ENCODE measurements at places on chromosomes 2 and 18.

GRCh38 chr2:455015-455705 lies 167.3 kb upstream of the ALKAL2 start:
- no peak for DNase-seq

- no peak for DNase-seq
Observed at GRCh38 chr2:85578243-85579180, 1.1 kb downstream of the VAMP8 start.

GRCh38 chr2:16939771-16940170 lies 274.1 kb upstream of the CYRIA start:
- DNase-seq: no peak

GRCh38 chr2:7018282-7018701 lies 101.1 kb downstream of the RNF144A start:
- DNase-seq: no peak

DNA sequence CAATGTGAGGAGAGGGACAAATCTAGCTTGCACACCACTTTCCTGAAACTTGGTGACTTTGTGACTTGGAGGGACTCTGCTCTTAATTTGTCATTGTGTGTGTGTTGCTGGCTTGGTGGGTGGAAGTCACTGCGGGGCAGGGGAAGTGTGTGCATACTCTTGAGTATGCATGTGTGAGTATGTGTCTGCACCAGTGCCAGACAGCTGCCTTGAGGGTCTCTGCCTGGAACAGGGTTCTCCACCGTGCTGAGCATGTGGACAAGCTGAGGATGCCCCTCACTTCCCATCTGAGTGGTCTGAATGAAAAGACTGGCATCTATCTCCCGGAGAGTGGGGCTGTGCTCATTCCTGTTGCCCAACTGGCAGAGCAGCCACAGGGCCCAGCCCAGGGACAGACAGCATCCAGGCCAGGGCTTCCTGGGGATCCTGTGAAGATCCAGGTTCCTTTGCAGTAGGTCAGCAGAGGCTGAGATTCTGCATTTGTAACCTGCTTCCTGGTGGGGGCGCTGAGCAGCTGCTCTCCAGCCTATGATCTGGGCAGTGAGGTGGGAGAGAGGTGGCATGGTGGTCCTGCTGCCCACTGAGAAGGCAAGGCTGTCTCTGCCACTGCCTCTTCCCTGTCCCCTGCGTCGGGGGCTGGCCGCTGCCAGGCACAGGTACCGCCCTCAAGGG lies 138.9 kb upstream of the HAAO start:
- DNase-seq: no peak

DNA sequence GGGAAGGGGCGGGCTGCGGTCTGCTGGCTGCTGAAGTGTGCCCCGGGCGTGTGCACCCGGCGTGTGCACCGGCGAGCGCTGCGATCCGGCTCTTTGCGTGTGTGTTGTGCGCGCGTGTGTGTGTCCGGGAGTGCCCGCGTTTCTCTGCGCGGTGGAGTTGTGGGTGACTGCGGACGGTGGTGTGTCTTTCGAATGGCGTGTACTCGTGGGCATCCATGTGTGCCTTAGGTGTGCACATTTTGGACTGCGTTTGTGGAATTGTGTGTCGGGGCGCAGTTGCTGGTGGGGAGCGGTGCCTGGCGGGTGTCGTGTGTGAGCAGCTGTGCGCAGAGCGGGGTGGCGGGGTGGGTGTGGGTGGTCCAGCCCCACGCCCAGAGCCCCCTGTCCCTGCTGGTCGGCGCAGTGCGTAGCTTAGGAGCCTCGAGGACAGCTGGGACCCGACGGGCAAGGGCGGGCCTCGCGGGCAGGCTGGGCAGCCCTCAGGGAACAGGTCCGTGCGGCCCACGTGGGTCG lies 533 bp downstream of the HPCAL1 start:
- DNase-seq: no peak

DNA sequence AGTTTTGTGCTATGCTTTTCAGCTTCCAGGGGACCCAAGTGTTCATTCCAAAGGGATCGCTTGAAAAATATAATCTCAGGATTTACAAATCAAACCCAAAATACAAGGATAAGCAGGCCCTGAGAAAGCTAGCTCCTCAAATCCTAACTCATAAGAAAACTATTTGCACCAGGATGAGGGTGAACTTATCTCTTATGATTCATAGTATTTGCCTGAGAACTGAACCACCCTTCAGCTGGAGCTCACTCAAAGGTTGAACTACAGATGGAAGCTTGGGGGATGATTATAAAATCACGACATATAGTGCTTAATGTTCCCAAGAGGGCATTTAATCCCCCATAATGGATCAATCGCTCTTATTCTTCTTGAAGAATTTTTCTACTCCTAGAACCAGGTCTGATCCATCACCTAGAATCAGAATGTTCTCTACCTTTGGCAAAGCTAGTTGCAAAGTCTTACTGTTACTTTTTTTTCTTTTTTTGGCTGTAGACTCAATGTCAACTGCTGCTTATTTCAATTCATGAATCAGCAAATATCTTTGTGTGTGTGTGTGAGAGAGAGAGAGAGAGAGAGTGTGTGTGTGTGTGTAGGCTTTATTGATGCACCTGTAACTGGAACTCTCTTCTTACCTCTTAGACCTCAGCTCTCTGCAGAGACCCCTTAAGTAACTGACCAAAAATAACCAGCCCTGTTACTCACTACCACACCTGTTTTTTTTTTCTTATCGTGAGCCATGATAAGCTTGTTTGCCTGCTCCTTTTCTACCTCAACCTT lies 44.8 kb downstream of the ARL4C start:
- no peak for DNase-seq

DNA sequence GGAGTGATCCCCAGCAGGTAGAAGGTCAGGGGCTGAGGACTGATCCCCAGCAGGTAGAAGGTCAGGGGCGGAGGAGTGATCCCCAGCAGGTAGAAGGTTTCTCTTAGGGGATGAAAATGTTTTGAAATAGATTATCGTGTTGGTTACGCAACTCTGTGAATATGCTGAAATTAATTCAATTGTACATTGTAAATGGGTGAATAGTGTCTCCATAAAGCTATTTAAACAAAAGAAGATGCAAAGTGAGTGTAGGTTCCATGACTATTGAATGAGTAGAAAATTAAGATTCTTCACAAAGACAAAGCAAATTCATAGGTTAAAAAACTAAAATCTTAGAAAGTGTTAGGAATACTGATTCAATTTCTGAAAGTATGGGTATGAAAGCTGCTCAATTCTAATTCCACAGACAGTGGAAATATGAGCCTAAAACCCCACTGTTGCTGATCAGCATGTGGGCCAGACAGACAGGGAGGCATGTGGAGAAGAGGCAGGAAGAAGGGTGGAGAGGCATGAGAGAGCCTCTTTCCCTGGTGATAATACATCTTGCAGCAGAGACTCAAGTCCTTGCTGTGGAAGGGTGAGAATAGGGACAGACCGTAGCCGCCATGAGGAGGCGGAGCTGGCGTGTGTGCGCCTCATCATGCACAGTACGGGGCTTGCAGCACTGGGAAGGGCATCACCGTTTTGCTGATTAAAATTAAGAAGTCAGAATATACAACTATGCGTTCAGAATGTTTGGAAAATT lies 85.9 kb upstream of the NFATC1 start:
- no peak for DNase-seq

DNA sequence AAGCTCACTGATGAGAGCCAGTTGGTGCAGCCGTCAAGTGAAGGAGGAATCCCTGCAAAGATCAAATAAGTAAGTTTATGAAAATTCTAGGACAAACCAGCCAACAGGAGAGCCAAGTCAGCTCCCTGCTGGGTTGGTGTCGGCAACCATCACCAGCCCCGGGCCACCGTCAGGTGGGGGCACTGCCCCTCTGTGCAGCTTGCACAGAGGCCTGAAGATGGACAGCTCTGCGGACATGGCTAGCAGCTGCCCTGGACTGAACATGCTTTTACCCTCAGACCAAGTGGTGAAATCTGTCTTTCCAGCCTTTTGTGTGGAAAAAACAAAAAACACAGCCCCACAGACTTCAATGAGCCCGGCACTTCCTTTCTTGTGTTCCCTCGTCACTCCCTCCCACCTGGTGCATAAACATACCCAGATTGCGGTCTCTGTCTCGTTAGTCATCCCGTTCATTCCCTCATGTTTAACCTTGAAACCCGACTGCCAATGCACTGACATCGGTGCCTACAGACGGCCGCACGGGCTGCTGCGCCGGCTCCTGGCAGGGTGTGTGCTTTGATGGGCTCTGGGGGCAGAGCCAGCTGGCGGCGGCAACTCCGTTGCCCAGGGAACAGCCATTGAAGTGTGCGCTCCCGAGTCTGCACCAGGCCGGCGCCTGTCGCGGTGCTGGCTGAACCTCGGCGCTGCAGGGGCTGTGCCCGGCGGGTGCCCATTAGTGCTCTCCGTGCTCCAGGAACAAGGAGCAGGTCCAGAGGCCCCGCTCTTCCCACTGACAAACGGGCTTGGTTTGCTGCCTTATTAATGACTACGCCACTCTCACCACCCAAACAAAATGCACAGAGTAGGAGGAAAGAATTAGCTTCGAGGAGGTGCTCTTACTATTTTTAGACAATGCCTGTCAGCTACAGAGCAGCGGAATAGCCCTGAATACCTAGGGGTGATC lies 95.3 kb downstream of the EIPR1 start:
- DNase-seq: no peak

GRCh38 chr18:31632356-31632755 lies 40.7 kb downstream of the TTR start:
- DNase-seq: no peak

Data from activated CD4-positive, alpha-beta T cell treated with anti-CD3 and anti-CD28 coated beads for 24 hours (primary cell).